ENCODE measurements at places on chromosomes 4 and X. TPM values are rescaled to one million over a fixed set of nuclear protein-coding genes. Genes with fewer than 3 reads are reported as not detected.

- no peak for DNase-seq
These were observed 12.8 kb downstream of the ATXN3L start for GRCh38 chrX:13307041-13307440.

Gene ENPP6
- 1.9 TPM for total RNA-seq

Gene MAGIX
- 1.9 TPM for total RNA-seq

Gene CLTRN
- total RNA-seq: 0.90 TPM
